Smooth muscle cell of trachea (primary cell): ENCODE measurements at places on chromosomes 5 and 9. TPM values are rescaled to one million over a fixed set of nuclear protein-coding genes. Genes with fewer than 3 reads are reported as not detected.

The ACER2 gene
- 1.6 and 3.6 TPM in 2 replicates for total RNA-seq

The SOX30 gene
- under 0.01 TPM in 1 of 2 replicates, not detected in the other for total RNA-seq

The BHMT gene
- 0.15 TPM in 1 of 2 replicates, not detected in the other for total RNA-seq

The LRRC26 gene
- not detected in 2 replicates for total RNA-seq

The FGFR4 gene
- total RNA-seq = 20.1 and 36.7 TPM in 2 replicates
